Stimulated activated CD4-positive, alpha-beta T cell treated with anti-CD3 and anti-CD28 coated beads, Interleukin-4, amount 100 ng/mL, for 4 hours (primary cell): ENCODE measurements at places on chromosomes 1 and 21.

DNA sequence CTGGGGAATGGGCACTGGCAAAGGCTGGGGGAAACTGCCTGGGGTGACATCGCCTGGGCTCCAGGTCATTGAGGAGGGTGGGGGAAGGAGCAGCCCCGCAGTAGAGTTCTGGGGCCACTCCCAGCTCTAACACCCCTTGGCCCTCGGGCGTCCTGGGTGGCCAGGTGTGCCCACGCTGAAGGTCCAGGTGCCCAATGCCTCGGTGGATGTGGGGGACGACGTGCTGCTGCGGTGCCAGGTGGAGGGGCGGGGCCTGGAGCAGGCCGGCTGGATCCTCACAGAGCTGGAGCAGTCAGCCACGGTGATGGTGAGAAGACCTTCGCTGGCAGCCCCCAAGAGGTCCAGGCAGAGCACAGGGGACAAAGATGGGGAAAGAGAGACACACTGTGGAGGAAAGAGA is 7.7 kb downstream of the NTRK1 start:
- DNase-seq = no peak

DNA sequence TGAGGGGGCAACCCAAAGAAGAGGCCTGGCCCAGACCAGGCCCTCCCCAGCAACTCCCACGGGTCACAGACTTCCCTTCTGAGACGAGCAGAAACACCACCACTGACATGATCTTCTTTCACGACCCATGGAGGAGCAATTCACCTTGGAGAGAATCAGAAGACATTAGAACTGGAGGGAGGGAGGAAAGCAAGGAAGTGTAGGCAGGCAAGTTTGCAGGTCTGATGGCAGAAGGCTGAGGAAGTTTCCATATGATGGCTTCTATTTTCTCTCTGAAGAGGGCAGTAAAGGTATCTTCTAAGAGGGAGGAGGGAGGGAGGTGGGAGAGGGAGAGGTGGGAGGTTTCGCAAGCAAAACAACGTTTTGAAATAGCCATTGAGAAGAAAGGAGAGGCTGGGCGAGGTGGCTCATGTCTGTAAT is 1.4 kb upstream of the UBXN10 start:
- DNase-seq = no peak

- no peak for DNase-seq
Measured at GRCh38 chr1:28122183-28122582, 33.8 kb upstream of the EYA3 start.

GRCh38 chr1:17274186-17275170 is 25.6 kb downstream of the PADI3 start:
- DNase-seq = peak; percentile 8

DNA sequence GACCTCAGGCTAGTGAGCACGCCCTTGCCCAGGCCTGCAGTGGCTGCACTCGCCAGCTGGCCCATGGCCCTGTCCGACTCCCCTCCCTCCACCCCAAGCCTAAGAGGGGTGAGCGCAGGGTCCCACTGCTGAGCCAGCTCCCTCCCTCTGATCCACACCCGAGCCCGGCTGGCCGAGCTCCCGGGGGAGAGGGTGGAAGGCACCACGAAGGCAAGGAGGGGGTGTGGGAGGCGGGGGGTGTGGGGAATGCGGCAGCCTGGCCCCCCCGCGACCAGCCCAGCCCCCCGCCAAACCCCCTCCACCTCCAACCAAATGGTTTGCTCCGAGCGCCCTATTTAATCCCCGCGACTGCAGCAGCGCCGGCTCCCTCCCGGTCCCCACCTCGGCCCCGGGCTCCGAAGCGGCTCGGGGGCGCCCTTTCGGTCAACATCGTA is at the start of gene CADM3:
TSS of gene CADM3 (plus strand) at position 362 of the 434 bp plus-strand sequence. CDS start 151 bp downstream, outside the sequence.
- DNase-seq = no peak

DNA sequence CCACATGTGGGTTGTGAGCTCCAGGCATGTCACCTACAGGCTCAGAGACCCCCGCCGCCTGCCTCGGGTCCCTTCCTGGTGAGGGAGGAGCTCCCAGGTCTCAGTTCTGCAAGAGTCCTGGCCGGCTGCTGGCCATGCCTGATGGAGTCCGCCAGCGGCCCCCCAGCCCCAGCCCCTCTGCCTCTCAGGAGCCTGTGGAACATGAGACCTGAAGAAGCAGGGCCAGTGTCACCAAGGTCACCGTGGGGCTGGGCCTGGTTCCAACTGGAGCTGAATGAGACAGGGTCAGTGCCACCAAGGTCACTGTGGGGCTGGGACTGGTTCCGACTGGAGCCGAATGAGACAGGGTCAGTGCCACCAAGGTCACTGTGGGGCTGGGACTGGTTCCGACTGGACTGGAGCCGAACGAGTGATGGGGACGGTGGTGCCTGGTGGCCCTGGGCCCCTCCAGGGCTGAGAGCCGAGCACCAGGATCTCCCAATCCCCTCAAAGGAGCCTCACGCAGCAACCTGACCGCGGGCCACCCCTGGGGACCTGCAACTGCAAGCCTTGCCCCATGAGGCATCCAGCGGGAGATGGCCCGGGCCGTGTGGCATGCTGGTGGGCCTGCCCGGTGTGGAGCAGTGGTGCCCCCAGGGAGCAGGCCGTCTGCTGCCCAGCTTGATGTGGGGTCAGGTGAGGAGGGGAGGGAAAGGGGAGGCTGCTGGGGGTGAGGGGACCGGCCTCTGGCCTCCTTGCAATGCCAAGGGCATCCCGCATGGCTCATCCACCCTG is 14.5 kb upstream of the PTTG1IP start:
- DNase-seq = no peak

GRCh38 chr1:192877283-192877886 is 68.5 kb downstream of the RGS2 start:
- no peak for DNase-seq

DNA sequence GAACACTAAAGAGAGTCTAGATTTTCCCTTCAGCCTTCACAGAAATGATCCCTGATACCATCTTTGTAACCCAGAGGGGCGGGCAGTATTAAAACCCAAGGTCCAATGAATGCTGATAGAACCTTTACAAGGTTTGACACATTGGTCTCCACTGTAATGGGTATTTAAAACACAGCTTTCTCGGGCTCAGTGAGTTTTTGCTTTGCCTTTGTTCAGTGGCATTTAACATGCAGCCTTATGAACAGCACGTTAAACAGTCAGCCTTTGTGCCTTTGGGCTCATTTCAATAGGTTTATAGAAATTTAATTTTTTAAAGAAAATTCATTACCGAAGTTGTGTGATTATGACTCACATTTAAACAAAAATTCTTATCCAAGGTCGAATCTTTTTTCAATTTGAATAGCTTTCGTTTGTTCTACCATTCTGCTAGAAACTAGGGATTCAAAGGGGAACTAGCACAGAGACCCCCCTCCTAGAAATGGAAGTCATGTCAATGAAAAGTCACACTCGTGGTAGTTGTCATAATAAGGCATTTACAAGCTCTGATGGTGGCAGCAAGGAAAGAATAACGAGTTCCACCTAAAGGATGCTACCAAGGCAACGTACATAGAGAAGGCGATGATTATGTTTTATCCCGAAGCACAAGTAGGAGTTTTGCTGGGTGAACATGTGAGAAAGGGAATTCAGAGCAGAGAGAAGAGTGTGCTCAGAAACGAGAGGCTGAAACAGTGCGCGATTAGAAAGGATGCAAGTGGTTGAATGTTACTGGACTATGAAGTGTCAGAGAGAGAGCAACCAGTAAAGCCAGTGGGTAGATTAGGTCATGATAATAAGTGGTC is 66.2 kb downstream of the SGIP1 start:
- no peak for DNase-seq

- DNase-seq = no peak
Measured at GRCh38 chr1:224769452-224770335, 153.6 kb downstream of the CNIH3 start.
